Fibroblast of mammary gland (primary cell): ENCODE measurements at places on chromosomes 1 and 21.

GRCh38 chr1:150257624-150258585 lies at the start of gene CA14:
CA14 (plus strand) TSS chr1:150257774; CDS start chr1:150258129, 355 bp downstream.
- DNase-seq = no peak

DNA sequence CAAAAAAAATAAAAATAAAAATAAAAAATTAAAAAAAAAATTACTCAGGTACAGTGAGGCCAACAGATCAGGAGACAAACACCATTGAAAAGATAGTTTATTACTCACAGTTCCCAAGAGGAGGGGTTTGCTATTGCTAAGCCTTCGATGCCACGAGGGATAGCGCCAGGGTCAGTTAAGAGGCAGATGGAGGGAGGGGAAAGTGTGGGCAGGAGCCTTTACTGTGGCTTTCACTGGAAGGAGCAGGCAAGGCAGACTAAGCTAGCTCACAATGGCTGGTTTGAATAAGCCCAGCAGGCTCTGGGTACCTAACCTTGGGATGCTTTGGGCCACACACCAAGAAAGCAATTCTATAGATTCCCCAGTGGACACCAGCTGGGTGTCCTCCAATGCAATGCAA lies 12.7 kb upstream of the RNF187 start:
- DNase-seq = no peak

- no peak for DNase-seq
These were observed 630.5 kb upstream of the TMPRSS15 start for GRCh38 chr21:19034041-19034440.

DNA sequence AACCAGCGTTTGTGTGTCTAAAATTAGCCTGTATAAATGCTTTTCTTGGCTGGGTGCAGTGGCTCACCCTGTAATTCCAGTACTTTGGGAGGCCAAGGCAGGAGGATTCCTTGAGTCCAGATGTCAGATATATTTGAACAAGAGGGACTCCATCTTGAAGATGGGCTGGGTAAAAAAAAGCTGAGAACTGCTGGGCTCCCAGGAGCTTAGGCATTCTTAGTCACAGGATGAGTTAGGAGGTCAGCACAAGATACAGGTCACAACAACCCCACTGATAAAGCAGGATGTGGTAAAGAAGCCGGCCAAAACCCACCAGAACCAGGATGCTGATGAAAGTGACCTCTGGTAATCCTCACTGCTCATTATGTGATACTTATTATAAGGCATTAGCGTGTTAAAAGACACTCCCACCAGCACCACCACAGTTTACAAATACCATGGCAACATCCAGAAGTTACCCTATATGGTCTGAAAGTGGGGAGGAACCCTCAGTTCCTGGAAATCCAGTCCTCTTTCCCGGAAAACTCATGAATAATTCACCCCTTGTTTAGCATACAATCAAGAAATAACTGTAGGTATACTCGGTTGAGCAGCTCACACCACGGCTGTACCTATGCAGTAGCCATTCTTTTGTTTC lies 36.2 kb upstream of the ZNF496 start:
- DNase-seq = peak; percentile 73

DNA sequence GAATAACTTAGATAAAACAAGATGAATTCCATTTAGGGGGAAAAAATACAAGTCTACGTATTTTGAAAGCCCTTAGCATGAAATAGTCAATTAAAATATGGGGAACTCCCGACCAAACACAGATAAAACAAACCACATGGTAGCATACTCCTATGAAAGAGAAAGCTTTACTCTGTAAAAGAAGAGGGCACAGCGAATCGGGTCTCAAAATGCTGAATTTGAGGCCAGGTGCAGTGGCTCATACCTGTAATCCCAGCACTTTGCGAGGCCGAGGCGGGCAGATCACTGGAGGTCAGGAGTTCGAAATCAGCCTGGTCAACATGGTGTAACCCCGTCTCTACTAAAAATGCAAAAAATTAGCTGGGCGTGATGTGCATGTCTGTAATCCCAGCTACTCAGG lies 116.9 kb upstream of the TIAM1 start:
- no peak for DNase-seq

DNA sequence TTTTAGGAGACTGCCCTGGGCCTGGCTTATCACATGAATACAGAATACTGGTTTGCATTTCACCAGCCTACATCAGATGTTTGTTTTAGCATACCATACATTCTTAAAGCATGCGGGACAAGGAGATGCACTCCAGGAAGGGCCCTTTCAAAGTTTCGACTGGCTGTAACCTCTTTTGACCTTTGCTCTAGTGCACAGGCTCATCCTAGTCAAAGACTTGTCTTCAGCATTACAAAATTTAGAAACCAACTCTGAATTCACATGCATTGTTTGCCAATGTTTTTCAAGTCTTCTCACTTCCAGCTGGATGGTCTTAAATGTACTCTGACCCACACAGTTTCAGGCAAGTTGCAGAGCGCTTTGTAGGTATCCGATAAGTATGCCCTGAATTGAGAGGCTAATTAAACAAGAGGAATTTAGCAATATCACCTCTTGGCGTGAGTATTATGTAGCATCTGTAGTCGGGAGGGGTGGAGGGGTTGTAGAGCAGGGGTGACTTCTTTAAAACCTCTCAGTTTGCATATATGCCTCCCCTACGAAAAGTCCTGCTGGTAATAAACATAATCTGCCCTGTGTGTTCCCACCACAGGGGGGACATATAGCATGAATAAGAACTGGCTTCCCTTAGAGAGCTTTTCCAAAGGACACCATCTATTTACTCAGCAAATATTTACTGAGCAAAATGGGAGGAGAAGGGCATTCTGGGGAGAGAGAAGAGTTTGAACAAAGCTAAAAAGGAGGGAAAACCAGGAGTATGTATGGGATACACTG lies 24.4 kb upstream of the AHCYL1 start:
- peak; percentile 79 for DNase-seq

DNA sequence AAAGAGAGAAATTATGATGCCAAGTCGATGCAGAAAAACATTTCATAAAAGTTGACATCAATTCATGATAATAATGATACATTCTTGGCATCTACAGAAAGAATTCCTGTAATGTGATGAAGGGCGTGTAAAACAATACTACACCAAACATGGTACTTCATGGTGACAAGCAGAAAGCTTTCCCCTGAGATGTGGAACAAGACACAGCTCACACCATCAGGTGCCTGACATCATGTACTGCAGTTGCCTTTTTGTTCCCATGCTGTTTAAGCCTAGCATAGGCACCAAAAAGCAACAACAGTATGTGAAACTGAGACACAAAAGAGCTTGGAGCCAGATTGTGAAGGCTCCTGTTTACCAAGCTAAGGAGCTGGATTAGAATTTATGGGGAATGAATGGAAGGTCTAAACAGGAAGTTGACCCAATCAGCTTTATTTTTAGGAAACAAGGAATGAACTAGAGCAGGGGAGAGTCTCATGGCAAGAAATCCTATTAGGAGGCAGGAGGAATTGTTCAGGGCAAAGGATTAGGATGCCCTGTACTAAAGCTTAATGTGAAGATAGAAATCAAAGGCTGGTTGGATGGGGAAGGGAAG lies 67.2 kb downstream of the SYDE2 start:
- DNase-seq = no peak

GRCh38 chr1:201383647-201384405 lies 6.3 kb upstream of the TNNT2 start:
- peak; percentile 89 for DNase-seq

DNA sequence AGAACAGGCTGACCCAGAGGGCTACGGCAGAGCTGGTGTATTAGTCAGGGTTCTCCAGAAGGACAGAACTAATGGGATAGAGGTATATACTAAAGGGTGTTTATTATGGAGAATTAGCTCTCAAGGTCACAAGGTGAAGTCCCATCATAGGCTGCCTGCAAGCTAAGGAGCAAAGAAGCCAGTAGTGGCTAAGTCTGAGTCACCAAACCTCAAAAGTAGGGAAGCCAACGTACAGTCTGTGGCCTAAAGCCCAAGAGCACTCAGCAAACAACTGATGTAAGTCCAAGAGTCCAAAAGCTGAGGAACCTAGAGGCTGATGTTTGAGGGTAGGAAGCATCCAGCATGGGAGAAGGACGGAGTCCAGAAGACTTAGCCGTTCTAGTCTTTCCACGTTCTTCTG lies 179.2 kb downstream of the BACH1 start:
- DNase-seq = peak; percentile 86

GRCh38 chr1:211066781-211067384 lies 67.1 kb downstream of the KCNH1 start:
- no peak for DNase-seq

DNA sequence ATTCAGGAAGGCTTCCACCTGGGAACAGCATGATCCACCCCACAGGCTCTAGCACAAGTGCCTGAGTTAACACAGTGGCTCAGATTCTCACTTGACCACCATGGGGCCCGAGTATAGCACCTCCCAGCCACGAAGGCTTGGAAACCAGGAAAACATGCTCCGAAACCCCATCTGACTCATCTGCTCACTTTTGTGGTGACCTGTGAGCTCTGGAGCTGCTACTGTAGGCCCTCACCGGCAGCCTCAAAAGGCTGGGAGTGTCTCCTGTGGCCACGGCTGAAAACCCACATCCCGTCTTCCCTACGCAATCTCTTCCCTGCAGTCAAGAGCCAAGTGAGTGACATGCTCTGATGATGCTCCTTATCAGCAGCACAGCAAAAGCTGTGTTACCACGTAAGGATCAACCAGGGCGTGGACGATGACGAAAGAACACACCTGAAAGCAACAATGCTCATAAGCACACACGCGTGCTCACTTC lies 81.4 kb downstream of the TGFBR3 start:
- DNase-seq = peak; percentile 92

DNA sequence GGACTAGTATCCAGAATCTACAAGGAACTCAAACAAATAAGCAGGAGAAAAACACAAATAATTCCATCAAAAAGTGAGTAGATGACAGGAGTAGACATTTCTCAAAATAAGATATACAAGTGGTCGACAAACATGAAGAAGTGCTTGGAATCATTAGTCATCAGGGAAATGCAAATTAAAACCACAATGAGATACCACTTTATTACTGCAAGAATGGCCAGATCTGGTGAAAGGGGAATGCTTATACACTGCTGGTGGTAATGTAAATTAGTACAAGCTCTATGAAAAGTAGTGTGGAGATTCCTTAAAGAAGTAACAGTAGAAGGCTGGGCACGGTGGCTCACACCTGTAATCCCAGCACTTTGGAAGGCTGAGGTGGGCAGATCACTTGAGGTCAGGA lies 73.8 kb downstream of the POU2F1 start:
- peak; percentile 34 for DNase-seq

DNA sequence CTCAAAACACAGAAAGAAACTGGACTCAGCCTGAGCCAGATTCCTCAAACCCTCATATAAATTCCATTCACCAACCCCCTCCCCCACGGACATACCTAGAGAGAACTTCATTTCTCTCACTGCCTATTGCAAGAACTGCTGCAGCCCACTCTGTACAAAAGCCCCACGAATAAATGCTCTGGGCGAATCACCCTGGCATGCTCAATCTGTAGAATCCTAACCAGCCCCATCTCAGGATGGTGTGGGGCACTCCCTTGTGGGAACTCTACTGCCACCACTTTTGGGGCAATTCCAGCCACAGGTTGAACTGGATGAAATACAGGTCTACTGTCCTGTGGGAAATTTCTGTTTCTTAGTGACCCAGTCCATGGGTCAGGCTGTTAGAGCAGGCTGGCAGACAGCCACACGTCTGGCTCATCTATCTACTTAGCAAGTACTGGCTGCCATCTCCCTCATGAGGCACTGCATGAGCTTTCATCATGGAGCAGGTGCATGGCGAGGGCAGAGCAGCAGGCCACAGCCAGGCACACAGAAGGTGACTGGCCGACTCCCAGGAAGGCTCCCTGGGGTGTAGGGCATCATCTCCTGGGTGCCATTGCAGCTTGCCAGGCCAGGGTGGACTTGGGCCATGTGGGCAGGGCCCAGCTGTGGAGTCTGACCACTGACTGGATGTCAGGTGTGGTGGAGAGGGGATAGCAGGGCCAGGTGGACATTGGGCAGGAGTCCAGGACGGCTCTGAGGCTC lies 1.6 kb upstream of the C1orf35 start:
- peak; percentile 37 for DNase-seq

DNA sequence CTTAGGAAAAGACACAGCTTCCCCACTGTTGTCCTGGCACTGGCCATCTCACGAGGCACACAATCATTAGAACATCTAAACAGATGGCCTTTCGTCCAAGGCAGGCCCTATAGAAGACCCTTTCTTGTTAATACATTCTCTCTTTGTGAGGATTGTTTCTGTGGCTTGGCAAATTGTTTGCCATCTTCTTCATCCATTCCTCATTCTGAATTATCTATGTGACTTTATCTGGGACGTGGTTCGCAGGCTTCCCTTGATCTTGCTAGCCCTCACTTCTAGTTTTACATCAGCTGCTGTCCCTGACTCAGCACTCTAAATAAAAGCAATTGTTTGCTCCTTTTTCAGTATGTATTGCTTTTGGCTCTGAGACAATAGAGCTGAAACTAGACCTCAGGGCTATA lies 101.1 kb upstream of the ZC3H11B start:
- no peak for DNase-seq

DNA sequence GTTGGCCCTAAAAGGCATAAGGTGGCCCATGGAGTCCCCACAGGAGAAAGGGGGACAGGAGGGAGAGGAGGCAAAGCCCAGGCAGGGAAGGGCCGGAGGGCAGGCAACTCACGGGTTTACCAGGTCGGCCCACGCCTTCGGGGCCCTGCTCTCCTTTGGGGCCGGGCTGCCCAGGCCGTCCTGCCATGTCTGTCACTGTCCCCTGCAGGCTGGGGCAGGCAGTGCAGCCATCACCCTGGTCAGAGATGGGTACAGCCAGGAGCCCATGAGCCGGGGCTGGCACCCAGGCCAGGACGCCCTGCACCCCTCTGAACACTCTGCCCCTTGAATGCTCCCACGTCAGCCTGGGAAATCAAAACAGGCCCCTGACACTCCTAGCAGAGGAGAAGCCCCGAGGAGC lies 19.8 kb downstream of the COL16A1 start:
- DNase-seq = no peak

DNA sequence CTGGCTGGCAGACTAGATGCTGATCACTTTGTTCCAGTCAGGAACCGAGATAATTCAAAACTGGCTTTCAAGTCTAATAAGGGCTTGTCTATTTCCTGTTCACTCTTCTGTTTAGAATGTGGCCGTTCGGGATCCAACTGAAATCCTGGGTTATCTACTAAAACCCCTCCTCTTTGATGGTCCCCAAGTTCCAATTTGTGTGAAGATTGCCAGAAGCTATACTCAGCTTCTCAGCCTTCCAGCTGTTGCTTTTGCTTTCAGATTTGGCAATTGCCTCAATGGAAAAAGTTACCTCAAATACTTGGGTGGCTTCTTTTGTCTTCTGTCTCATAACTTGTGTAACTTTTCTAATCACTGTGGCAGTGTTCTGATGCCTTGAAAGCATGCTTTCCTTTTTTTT lies 43.7 kb downstream of the BTBD8 start:
- no peak for DNase-seq

GRCh38 chr1:1309251-1310108 lies 1.1 kb downstream of the PUSL1 start:
- DNase-seq = no peak
